Lung (tissue), 17 donors: ENCODE measurements at places on chromosomes 6 and 20.

- DNase-seq, result no peak
Measured at GRCh38 chr20:48187851-48188250, 402.6 kb upstream of the SULF2 start.

DNA sequence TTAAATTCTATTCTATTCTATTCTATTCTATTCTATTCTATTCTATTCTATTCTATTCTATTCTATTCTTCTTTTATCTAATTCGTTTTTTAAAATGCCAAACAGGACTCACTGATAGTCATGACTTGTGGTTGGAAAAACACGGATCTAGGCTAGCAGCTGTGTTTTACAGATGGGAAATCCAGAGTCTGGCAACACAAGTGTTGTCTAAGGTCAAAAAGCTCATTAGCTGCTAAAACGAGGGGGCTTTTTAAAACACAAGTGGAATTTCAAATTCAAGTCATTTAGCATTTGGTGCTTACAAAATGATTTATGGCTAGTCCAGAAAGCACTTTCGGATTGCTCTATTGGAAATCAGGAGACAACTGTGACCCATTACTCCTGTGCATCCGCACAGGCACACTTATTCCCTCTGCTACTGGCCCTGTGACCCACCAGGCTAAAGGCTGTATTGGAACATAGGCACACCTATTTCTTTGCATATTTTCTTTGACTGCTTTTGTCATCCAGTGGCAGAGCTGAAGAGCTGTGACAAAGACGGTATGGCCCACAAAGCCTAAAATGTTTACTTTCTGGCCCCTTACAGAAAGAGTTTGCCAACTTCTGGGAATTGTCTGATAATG, 17.8 kb upstream of the MLIP start:
- DNase-seq, result no peak

DNA sequence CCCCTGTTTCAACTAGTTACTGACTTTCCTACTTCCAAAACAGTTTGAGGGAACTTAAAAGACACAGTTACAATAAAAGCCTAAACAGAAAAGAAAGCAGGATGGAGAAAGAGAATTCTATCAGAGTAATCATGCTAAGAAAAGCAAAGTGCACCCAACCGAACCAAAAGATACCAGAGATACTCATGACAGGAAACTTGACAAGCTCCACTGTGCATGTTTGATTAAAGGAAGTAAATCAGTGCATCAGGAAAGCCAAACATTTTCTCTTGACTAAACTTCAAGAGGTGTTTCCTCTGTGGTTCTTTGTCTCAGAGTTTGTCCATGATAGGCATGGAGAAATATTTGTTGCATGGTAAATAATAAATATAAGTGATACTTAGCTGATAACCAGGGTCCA, 138.9 kb downstream of the PACRG start:
- DNase-seq, result no peak

DNA sequence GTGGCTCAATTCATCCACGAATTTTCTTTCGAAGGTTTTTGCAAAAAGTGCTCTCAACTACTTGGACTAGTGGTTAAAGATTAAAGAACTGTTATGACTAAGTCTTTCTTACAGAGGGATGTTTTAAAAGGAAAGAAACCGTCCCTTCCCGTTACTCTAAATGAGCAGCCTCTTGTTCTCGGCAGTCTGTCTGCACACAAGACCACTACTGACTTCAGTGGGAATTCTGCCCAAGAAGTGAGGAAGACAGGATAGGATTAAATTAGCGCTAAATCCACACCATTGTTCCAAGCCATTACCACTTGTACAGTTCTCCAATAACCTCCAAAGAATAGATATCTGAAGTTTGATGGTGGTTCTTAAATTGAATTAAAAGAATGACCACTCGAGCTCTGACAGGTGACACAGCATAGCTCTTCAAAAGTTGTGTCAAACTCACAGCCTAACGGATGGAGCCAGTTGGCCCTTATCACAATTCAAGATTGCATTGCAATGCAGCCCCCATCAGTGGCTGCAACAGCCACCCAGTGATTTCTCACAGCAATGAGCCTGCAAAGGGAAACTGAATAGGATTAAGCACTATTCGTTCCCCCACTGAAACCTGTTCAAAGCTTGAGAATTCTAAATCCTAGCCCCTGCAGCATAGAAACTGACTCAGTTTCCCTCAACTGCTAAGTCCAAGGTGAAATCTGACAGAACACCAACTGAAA, 1.8 kb downstream of the EPB41L2 start:
- peak; percentile 60 for DNase-seq

GRCh38 chr6:111121789-111122350, 34.6 kb downstream of the SLC16A10 start:
- DNase-seq, result no peak

DNA sequence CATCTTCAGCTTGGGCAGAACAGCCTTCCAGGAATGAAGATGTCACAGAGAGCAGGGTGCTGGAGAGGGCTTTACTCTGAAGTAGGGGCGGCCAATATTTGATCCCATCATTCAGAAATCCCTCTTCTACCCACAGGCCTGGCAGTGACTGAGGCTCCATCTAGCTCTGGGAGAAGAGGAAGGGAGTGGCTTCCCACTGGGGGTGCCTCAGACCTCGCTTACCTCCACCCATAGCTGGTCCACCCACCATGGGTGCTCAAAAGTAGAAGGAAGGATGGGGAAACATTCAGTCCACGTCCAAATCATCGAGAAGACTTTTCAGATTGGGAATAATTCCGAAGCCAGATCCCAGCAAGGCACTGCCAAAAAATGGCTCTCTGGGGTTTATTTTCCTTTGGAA, 11.8 kb upstream of the THBD start:
- DNase-seq, result no peak

DNA sequence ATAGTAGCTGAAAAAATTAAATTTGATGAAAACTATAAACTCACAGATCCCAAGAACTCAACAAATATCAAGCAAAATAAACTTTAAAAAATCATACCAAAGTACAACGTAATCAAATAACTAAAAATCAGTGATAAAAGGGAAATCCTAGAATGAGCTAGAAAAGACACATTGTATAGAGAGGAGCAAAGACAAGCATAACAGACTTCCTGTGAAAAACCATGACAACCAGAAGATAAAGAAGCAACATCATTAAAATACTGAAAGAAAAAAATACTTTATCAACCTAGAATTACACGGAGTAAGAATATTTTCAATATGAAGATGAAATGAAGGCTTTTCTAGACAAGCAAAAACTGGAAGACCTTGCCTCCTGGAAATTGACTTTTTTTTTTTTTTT, 9.8 kb downstream of the MUC22 start:
- DNase-seq, result no peak

DNA sequence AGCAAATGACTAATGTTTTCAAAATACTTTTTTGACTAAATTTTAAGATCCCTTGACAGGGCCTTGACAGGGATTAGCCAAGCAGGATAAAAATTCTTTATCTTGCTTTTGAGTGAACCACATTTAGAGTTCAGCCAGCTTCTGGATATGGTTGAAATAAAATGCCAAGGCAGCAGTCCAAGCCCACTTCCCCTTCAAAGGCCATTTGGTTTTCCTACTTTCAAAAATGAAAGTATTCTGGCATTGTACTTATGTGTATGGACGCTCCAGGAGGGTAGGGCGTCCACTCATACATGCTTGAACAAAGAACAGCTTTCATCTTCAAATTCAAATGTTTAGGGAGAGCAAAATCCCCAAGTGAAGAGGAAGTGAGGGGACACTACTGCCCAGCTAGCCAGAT, 82.3 kb upstream of the BCLAF1 start:
- DNase-seq, result no peak

GRCh38 chr6:169789944-169790927, 38.8 kb downstream of the ERMARD start:
- peak; percentile 79 for DNase-seq

DNA sequence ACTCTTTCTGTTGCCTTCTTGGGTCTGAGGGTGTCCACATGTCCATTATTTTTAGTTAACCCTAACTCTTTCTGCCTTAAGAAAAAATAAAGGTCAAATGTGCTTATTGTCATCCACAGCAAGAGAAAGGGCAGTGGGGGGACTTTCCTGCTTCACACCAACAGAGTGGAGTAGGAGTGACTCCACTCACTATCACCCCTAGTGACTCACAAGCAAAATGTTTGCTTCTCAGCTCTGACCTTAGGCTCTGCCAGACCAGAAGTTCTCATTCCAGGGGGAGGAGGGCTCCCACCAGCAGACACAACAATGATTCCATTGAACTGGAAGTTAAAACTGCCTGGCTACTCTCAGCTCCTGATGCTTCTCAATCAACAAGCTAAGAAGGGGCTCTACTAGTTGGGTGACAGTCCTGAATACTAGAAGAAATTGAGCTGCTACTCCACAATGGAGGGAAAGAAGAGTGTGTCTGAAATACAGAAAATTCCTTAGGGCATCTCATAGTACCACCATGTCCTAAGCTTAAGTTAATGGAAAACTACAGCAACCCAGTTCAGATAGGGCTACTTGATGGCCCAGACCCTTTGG, 83.9 kb upstream of the AFDN start:
- DNase-seq, result no peak

- no peak for DNase-seq
Measured at GRCh38 chr6:168690271-168690670, 249.3 kb downstream of the SMOC2 start.

GRCh38 chr6:136886091-136886490, 36.0 kb upstream of the SLC35D3 start:
- DNase-seq, result no peak

- DNase-seq, result no peak
Measured at GRCh38 chr6:109772883-109773431, 81.9 kb downstream of the FIG4 start.

DNA sequence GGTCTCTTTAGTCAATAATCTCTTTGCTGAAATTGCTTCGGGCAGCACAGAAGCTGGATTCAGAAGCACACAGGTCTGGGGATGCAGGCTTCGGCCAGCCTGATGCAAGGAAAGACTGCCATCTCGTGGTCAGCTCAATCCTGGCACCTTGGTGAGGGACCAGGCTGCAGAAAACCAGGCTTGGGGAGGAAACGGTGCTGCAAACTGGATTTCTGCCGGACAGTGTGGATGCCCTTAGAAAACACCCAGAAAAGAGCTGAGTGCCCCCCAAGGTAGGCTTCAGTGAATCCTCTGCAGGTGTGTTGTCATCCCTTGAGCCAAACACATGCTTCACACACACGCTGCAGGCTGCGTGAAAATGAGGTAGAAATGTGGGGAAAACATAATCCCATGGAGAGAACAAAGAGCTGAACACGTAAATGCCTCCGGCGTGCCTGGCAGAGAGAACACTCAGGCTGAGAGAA, 89.8 kb upstream of the PAX1 start:
- peak; percentile 71 for DNase-seq

- no peak for DNase-seq
Measured at GRCh38 chr6:43122146-43122545, 46.0 kb downstream of the PTK7 start.

GRCh38 chr6:129634411-129635230, 75.4 kb downstream of the ARHGAP18 start:
- DNase-seq, result no peak

DNA sequence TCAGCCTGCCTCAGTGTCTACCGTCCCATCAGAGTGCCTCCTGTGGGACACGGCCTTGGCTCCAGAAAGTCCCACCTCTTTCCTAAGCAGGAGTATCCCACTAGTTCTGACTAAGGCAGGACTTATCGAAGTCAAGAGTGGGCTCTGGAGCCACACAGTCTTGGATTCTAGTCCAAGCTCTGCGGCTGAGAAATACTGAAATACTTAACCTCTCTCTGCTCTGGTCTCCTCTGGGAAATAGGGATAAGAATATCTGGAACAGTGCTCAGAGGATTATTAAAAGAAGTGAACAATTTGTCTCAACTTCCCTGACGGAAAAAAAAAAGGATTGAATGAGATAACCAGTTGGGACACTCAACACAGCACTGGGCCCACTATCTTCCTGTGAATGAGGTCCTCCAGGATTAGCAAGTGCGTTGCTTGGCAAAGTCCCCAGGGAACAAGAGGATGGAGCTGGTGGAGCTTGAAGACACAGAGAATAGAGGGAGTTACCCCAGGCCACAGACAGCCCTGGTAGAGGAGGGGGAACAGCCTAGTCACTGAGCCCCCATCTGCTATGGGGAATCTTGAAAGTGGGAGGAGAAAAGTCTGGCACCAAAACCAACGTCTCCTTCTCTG, 34.6 kb upstream of the FOXP4 start:
- DNase-seq, result no peak

- no peak for DNase-seq
Measured at GRCh38 chr20:13671512-13671911, 32.8 kb upstream of the TASP1 start.

- DNase-seq, result no peak
Measured at GRCh38 chr20:44030394-44030793, 115.7 kb downstream of the TOX2 start.

- DNase-seq, result no peak
Measured at GRCh38 chr6:112933947-112934346, 586.8 kb downstream of the RFPL4B start.

DNA sequence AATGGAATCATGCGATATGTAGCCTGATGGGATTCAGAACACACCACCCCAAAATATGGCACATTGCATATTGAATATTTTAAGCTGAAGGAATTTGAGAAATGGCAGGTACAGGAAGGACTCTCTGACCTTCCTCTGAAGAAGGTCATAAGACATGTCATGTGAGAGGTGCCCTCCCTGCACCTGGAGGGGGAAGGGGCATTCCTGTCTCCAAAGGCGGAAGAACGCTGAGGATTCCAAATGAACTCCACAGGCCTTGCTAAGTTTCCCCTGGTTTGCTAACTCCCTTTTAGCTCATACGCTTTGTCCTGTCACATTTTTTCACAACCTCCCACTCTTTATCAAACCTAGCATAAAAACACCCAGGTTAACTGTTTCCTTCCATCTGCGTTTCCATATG, 347.8 kb downstream of the CDKAL1 start:
- DNase-seq, result no peak

GRCh38 chr6:14016935-14017625, 92.3 kb downstream of the RNF182 start:
- no peak for DNase-seq

- no peak for DNase-seq
Measured at GRCh38 chr6:155454471-155454870, 1.2 kb downstream of the NOX3 start.

- DNase-seq, result peak; percentile 29
Measured at GRCh38 chr6:158938811-158939254, 61.2 kb downstream of the RSPH3 start.
